Activated CD4-positive, alpha-beta T cell treated with anti-CD3 and anti-CD28 coated beads for 4 hours (primary cell): ENCODE measurements at places on chromosomes 7 and 10.

- no peak for DNase-seq
These were observed 4.7 kb downstream of the AFAP1L2 start for GRCh38 chr10:114399576-114399975.

- peak; percentile 56 for DNase-seq
These were observed 44.5 kb downstream of the ICA1 start for GRCh38 chr7:8217200-8218068.

GRCh38 chr7:43396187-43396740, 186.6 kb upstream of the STK17A start:
- no peak for DNase-seq

DNA sequence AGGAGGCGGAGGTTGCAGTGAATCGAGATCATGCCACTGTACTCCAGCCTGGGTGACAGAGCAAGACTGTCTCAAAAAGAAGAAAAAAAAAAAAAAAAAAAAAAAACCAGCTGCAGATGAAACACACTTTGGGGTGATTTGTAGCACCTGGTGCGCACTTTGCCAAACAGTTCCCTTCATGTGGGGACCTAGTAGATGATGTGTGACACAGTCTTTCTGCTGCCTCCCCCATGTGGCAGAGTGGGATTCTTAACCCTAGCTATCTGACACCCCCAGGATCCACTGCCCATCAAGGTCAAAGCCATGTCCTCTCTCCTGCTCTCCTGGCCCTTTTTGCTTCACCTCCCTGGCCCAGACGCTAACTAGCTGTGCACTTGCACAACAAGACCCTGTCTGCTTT, 52.1 kb upstream of the PDZD8 start:
- DNase-seq, result no peak

DNA sequence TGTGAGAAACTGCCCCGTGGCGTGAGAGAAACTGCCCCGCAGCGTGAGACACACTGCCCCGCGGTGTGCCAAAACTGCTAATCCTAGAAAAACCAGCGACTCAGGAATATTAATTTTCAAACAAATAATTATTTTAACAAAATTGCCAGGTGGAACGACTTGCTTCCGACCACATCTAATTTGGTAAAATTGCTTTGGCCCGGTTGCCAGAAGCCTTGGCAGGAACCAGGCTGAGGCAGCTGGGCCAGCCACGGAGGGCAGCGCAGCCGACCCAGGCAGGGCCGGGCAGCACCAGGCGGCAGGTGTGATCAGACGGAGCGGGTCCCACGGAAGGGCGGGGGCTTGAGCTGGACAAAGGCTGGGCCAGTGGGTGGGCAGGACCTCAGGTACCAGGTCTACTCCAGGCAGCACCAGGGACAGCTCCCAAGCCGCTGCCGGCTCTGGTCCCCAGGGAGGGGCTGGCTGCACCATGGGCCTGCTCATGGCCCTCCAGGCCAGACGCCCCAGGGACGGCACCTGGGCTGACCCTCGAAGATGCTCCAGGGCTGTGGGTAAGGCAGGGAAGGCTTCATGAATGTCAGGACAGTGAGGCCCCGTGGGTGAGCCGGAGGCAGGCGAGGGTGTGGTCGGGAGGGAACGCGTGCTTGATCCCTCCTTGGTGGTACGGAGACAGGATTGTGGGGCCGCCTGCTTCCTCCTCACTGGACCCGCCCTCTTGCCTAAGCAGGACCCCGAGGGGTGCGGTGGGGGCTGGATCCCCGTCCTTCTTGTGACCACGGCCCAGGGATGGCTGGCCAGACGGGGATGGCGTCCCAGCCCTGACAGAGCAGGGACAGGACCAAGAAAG, 7.7 kb upstream of the ADGRA1 start:
- no peak for DNase-seq

DNA sequence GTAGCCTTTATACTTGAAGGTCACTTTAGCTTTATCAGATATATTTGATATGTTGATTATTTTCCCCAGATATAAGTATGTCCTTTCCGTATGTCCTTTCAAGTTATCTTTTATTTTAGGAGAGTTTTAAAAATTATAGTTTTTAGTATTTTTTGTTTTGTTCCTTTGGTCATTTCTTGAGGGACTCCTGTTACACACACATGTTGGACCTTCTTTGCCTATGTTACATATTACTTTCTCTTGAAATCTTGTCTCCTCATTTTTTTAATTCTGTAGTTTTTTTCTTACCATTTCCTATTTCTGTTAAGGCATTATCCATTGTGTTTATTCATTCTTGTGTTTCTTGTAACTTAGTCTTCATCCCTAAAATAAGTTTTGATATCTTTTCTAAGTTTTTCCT, 23.9 kb downstream of the GLCCI1 start:
- DNase-seq, result no peak

GRCh38 chr7:2272031-2272430, 30.0 kb downstream of the NUDT1 start:
- no peak for DNase-seq

DNA sequence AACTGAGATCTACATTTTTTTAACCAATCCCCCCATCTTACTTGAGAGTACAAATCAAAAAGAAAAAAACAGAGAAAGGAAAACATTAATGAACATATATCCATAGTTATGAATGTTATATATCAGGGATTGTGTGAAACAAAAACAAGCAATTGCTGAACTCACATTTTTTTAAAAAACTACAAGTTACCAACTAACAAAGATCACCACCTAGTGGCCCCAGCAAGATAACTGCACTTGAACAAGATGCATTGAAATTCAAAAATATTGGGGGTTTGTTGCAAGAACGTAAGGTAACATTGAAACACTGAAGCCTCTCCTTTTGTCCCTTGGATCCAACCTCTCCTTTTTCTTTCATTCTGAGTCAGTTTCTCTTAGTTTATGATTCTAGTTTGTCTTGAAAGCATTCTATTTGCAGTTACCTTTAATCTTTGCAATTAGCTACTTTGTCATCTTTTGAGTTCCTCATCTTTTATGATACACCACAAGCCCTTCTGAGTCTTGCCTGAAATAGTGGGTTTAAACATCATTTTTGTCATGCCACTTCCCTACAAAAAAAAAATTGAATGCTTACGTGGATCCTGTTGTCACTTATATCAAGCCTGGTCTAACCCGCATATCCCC, 87.3 kb upstream of the TES start:
- DNase-seq, result no peak
